ENCODE measurements at places on chromosomes 3 and 15.

DNA sequence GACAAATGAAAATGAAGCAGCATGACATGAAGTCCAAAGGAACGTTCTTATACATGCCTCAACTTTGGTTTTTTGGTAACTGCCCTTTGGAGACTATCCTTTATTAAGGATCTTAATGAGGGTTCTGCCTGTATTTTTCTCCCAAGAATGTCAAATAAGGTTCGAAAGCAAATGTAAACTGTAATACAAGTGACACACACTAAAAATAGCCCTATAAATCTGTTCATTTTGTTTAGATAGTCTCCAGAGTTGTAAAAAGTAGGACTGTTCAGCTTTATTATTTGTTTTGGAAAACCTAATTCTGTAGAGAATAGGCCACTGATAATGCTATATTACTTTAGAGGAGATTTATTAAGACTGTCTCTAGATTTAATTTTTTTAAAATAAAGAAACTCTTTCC, 80.5 kb upstream of the CDIN1 start:
- DNase-seq = no peak

DNA sequence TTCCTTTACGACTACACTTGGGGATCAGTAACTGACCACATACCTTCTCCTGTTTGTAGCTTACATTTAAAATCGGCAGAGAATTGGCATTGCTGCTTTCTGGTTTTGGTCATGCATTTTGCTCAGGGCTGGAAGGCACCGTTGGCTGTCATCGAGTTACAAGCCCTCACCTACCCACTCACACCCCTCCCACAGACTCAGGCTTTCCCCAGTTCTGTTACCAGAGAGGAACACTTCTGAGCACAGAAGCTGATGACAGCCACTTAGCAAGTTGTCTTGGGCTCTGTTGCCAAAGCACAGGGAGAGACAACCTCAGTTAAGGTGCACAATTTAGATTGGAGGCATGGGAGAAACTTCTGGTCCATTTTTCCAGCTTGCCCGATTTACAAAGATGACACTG, 204.8 kb upstream of the TOPAZ1 start:
- DNase-seq = no peak

DNA sequence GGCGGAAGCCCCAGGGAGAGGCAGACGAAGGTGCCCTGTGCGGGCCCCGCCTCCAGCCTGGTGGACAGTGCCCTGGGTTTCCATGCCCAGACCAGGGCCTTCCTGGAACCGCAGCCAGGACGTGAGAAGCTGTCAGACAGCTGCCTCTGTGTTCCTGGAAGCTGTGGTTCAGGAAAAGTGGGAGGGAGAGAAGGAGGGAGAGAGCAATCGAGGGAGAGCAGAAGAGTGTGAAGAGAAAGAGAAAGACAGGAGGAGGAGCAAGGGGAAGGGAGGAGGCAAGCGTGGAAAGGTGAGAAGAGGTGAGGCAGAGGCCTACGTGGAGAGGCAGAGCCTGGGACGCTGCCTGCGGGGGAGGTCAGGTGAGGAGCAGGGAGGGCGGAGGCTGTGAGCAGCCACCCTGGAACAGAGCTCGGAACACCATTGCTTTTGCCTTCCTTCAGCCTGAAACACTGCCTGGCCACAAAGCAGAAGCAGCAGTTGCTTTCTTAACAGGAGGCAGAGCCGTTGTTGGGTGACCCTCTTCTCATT, 18.6 kb downstream of the ZDHHC19 start:
- DNase-seq = no peak

- no peak for DNase-seq
Measured at GRCh38 chr3:15903759-15904720, 106.3 kb upstream of the ANKRD28 start.

GRCh38 chr15:101050623-101051290, 131.6 kb downstream of the LRRK1 start:
- no peak for DNase-seq

- DNase-seq = no peak
Measured at GRCh38 chr3:25576831-25577454, 87.8 kb downstream of the TOP2B start.
